ENCODE measurements at places on chromosomes 1 and 21.

- peak; percentile 12 for DNase-seq
Measured at GRCh38 chr1:40980453-40981121, 1.1 kb downstream of the CTPS1 start.

- peak; percentile 2 for DNase-seq
Measured at GRCh38 chr1:224700918-224701531, 84.9 kb downstream of the CNIH3 start.

DNA sequence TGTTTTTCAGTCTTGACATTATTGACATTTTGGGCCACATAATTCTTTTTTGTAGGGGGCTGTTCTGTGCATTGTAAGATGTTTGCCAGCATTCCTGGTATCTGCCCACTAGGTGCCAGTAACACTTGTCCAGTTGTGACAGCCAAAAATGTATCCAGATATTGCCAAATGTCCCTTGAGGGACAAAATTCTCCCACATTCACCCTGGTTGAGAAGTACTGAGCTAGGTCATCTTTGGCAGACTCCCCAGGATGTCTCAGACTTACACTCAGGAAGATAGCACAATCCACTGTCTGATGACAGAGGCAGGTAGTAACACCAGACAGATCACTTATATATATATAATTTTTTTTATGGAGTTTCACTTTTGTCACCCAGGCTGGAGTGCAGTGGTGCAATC lies 5.9 kb downstream of the CD48 start:
- DNase-seq, result no peak

DNA sequence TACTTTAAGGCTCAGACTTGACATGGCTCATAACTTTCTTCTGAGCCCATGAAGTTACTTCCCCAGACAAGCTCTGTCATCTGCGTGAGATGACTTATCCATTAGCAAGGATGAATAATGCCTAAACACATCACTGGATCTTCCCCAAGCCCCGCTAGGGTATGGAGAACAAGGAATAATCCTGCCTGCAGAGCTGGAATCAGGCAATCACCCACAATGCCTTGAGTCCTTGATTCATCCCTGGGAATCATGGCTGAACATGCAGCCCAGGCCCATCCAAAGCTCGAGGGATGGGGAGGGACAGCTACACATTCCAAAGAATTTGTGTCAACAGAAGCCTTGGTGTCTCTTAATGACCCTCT lies 131.7 kb downstream of the PSMG1 start:
- no peak for DNase-seq

GRCh38 chr21:28375708-28376385 lies 616.8 kb downstream of the LTN1 start:
- DNase-seq, result no peak

- no peak for DNase-seq
Measured at GRCh38 chr1:161973924-161974845, 49.5 kb downstream of the OLFML2B start.

DNA sequence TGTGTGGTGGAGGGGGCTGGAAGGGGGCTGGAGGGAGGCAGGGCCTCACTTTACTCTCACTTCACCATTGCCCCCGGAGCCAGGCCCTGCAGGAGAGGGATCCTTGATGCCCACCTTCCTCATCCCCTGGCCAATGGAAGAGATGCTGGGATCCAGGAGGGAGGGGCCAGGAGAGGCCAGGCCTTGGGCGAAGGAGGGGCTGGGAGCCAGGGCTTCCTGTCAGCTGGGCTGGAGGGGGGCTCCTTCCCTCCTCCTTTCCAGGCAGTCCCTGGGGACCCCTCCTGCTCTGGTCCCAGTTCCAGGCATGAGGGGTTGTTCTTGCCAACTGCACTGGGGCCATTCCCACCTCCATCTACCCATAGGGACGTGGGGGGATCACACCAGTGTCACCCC lies 5.7 kb downstream of the AHDC1 start:
- DNase-seq, result no peak

- peak; percentile 57 for DNase-seq
Measured at GRCh38 chr1:74673351-74674111, at the start of gene ERICH3. ERICH3 (minus strand) TSS chr1:74673792; CDS start chr1:74673519, 273 bp downstream.

GRCh38 chr1:223645903-223646302 lies 19.6 kb downstream of the CAPN8 start:
- DNase-seq, result peak; percentile 42

- no peak for DNase-seq
Measured at GRCh38 chr1:41580021-41580420, 95.5 kb upstream of the EDN2 start.

DNA sequence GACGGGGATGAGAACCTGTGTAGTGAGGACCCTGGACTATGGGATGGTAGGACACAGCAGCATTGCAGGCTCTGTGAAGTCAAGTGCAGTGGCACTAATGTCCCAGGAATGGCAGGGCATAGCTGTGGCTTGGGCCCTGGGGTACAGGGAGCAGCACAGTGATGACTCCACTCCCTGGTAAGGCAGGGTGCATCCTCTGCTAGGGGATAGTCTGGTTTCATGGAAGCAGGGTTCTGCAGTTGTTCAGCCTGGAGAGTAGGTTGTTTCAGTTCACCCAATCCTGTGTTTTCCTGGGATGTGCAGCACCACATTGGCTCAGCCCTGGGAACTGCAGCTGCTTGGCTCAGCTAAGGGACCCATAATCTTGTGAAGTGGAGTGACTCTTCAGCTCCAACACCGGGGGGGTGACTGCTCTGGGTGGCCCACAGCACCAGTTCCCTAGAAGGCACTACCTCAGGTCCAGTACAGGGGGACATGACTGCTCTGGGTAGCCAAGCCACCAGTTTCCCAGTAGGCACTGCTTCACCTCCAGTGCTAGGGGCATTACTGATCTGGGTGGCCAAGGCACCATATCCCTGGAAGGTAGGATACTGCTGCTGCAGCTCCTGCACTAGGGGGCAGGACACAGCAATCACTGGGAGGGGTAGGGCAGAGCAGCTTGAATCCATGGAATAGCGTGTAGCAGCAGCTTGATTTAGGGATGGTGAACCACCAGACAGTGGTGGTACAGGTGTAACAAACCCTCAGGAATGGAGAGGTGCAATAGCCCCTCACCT lies 15.3 kb upstream of the C1orf185 start:
- no peak for DNase-seq

- DNase-seq, result no peak
Measured at GRCh38 chr1:219323426-219323825, 149.7 kb downstream of the LYPLAL1 start.

- DNase-seq, result no peak
Measured at GRCh38 chr1:160222546-160222945, 17.4 kb downstream of the PEA15 start.

DNA sequence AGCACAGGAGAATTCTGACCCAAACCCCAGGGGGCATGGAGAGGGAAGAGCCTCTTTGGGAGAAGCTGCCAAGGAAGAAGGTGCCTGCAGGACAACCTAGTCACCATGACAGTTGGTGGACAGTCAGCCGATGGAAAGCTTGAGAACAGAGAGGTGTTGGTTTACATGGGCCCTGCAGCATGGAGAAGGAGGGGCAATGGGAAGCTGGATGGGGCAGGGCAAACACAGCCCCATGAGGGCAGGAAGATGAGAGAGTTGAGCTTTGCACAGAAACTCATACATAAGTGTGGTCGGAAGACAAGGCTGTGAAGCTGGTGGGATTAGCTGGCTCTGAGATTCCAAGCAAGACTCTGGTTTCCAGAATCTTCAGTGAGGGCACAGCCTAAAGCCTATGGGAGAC lies 6.6 kb upstream of the SLC5A9 start:
- DNase-seq, result no peak

DNA sequence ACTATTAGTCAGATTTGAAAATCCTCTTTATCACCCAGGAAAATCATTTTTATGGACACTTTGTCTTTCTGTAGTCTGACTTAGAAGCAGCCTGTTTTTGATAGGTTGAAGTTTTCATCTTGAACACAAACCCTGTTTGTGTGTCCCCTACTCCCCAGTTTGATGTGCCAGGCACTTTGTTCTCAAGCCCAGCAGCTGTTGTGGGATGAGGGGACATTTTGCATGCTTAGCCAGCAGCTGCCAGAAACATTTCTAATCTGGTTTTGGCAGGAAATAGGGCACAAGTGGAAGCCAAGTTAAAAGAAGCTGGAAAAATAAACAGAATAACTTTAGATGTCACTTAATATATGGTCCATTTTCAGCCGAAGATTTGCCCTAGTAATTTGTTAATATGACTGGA lies 29.9 kb downstream of the ACTN2 start:
- no peak for DNase-seq
